K562 (cell line): ENCODE measurements at places on chromosomes 6 and 20. TPM values are rescaled to one million over a fixed set of nuclear protein-coding genes. Genes with fewer than 3 reads are reported as not detected.

GRCh38 chr20:32181606-32182005, 25.9 kb downstream of the PLAGL2 start:
- no peak overlapping the region for H3K4me3 ChIP-seq
- H3K36me3 ChIP-seq: no peaks in the 10 kb centered on the region
- no peak for DNase-seq
- no peak overlapping the region for H3K27ac ChIP-seq

SLC22A7 gene
- not detected in 2 replicates for polyA plus RNA-seq

DNA sequence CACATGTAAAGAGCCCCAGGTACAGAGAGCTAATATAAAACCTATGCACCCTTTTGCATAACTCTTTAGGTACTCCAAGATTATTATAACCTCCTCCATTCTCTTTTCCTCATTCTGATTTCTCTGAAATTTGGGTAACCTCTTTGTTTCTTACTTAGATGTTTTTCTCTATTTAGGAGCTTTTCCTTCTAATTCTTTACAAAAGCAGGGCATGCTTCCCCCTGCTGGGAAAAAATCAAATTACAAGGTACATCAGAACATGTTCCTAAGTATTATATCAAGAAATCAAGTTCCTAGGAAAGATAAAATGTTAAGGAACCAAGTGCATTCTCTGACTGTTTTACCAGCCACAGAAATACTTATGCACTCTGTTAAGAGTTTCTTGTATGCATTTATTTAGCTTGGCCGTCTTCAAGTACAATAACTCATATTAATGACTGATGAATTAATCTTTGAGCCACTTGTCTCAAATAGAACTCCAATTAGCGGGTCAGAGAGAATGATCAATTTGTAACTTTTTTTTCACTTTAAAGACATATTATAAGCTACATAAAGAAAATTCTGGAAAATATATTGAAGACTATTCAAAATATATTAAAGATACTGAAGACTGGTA, 2.1 kb downstream of the KHDRBS2 start:
- H3K36me3 ChIP-seq: no peaks in the 10 kb centered on the region
- no peaks in the 10 kb centered on the region for H3K4me1 ChIP-seq
- DNase-seq: no peak
- H3K4me3 ChIP-seq: no peak overlapping the region
- no peaks in the 10 kb centered on the region for H3K27me3 ChIP-seq

EPHA7 gene
- not detected in 2 replicates for polyA plus RNA-seq

DNA sequence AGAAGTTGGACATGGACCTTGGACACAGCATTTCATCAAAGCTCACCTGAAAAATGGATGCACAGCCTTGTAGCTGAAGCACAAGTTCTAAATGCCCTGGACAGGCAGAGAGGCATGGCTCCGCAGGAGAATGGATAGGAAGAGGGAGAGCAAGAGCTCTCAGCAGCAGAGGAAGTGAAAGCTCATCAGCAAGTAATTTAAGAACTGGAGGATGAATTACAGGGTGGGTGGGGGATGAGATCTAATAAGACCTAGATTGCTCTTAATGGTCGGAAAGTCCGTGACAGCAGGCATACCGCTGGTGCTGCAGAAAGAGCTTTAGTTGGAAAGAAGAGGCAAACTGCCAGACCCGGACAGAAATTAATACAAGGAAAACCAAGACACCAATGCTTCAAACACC, 37.3 kb upstream of the SAYSD1 start:
- no peaks in the 10 kb centered on the region for H3K36me3 ChIP-seq
- H3K27ac ChIP-seq: no peak overlapping the region
- no peak overlapping the region for H3K4me3 ChIP-seq
- H3K4me1 ChIP-seq: no peaks in the 10 kb centered on the region
- DNase-seq: no peak

GRCh38 chr6:5534643-5535042, 273.3 kb downstream of the FARS2 start:
- H3K27ac ChIP-seq: no peak overlapping the region
- no peaks in the 10 kb centered on the region for H3K27me3 ChIP-seq
- DNase-seq: no peak
- H3K4me3 ChIP-seq: no peak overlapping the region

HLA-DOA gene
- not detected in 2 replicates for polyA plus RNA-seq

GRCh38 chr20:63751471-63752271, 12.1 kb downstream of the SLC2A4RG start:
- DNase-seq: peak; percentile 24
- peaks cover 9% of the 10 kb centered on the region for H3K4me1 ChIP-seq
- H3K27me3 ChIP-seq: no peaks in the 10 kb centered on the region
- no peaks in the 10 kb centered on the region for H3K36me3 ChIP-seq
- no peak overlapping the region for H3K4me3 ChIP-seq
- no peak overlapping the region; the same call in 2 of the 3 replicates for H3K27ac ChIP-seq

DNA sequence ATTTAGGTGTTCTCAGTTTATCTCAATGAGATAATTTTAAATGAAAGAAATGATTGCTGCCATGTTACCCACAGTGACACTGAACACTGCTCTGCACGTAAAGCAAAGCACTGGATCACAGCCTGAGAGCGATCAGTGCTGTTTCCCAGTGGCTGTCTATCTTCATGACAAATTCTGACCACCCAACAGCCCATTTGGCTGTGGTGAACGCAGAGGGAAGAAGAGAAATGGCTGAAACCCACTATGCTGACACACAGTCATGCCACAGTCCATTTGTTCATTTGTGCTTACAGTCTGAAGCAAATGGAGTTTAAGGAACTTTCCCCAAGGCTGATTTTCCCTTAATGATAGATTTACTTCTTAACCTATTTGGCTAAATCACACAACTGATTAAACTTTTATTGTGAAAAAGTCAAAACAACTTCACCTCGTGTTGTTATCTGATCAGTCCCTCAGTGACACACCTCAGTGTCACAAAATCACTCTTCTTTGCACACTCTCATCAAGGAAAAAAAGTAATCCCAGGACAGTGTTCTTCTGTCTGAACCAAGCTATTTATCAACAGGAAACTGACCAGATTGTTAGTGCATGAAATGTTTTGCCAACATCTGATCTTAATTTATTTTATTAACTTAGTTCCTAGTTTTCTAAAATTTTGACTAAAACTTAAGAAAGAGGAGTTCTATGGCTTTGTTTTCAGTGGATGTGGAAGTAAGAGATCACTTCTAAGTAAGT, 225.1 kb downstream of the TBX18 start:
- no peaks in the 10 kb centered on the region for H3K36me3 ChIP-seq
- DNase-seq: no peak
- no peak overlapping the region for H3K4me3 ChIP-seq
- no peaks in the 10 kb centered on the region for H3K27me3 ChIP-seq

DNA sequence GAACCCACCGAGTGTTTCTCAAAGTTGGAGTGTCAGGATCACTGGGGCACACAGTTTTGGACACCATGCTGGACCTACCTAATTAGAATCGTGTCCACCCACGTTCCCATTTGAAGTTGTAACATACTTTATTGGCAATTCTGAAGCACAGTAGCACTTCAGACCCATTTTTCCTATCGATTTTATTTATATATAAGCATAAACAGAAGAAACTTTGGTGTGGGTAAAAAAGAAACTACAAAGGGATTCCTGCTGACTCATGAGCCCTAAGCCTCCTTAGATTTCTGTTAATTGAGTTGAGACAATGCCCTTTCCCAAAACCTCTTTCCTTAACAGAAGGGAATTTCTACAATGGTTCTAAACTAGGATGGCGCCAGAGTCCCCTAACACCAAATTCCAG, 398.0 kb downstream of the CDKAL1 start:
- H3K4me1 ChIP-seq: no peaks in the 10 kb centered on the region
- no peak for DNase-seq
- H3K4me3 ChIP-seq: no peak overlapping the region
- no peak overlapping the region for H3K27ac ChIP-seq

DNA sequence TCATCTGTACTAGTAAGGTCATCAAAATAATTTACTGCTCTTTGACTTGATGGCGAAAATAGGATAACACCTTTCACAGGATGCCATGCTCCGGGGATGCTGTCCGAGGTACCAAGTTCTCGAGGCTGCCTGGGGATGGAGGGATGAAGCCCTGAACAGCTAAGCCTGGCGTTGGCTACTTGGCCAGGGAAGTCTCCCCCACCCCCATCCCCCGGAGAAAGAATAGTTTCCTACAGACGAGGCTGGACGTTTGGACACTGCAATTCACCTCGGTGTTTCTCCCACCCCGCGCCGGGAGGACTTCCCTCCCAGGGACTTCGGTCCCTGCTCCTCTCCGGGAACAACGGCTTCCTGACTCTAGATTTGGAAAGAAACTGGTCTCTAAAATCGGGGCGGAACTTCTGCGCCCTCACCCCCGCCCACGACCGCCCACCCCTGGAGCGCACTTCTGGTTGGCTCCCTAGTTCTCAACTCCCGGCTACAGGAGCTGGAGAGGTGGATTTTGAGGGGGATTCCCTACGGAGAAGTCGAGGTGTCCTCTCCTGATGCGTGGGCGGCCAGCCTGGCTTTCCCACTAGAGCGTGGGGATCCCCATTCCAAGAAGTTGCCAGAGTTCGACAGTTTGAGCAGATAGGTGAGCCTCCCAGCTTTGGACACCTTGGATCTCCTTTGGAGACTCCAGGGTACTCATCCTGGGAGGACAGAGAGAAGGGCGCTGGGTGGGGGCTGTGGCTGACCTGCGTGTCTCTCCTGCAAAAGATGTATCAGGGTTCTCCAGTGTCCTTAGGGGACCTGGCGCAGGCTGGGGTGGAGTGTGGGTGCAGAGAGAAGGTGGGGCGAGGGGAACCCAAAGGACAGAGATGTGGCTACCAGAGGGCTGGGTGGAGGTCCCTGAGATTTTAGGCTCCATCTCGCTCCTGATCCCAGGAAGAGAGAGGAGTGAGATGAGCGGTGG, 1.1 kb downstream of the PCSK2 start:
- H3K27ac ChIP-seq: no peak overlapping the region
- no peaks in the 10 kb centered on the region for H3K27me3 ChIP-seq
- DNase-seq: no peak
- peaks cover 5% of the 10 kb centered on the region for H3K4me1 ChIP-seq
- H3K36me3 ChIP-seq: no peaks in the 10 kb centered on the region

DNA sequence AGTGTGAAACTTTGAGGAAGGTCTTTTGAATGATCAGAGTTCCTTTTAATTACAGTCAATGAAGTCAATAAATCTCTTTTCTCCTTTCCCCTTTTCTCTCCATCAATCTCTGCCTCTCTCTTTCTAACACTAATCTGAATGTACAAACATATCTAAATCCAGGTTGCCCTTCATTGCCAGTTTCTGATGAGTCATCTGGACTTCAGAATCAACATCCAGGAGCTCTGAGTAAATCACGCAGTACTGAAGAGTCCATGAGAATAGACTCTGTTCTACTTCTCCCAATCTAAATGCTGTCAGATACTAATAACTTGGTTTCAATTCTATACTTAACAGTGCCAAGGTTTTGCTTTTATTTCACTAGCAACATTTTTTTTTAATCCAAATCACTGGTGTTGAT, 238.7 kb upstream of the THEMIS start:
- DNase-seq: no peak
- no peaks in the 10 kb centered on the region for H3K27me3 ChIP-seq
- no peaks in the 10 kb centered on the region for H3K36me3 ChIP-seq
- no peak overlapping the region for H3K27ac ChIP-seq
- H3K4me1 ChIP-seq: no peaks in the 10 kb centered on the region
- H3K4me3 ChIP-seq: no peak overlapping the region

DNA sequence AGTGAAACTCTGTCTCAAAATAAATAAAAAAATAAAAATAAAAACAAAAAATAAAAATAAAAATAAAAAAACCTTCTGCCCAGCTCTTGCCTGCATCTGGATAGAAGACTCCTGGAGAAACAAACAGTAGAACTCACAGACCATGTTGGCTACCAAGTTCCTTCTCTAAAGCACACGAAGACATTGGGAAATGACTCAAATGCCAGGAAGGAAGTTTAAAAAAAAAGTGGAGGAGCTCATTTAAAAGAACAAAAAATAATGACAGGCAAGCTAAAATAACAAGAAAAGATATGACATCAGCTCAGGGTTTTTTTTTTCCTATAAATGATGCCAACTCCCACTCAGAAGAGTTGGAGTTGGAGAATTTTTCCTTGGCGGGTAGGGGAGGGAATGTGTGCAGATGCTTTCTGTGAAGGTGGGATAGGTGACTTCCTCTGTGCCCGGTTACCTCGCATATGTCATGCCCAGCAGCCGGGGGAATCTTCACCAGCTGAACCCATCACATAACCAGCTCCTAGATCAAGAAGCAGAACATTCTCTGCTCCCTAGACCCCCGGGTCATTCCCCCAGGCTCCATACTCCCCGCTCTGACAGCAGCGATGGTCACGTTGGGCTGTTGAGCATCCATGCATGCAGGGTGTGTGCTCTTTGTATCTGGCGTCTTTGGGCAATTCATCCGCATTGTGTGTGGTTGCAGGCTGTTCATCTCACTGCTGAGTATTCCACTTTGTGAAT, 17.3 kb upstream of the CD93 start:
- no peak overlapping the region for H3K4me3 ChIP-seq
- DNase-seq: no peak
- H3K4me1 ChIP-seq: no peaks in the 10 kb centered on the region; the same call in 2 of the 3 replicates
- no peak overlapping the region for H3K27ac ChIP-seq

- no peak overlapping the region for H3K27ac ChIP-seq
- no peak overlapping the region for H3K4me3 ChIP-seq
- H3K36me3 ChIP-seq: no peaks in the 10 kb centered on the region
- H3K4me1 ChIP-seq: no peaks in the 10 kb centered on the region
- H3K27me3 ChIP-seq: no peaks in the 10 kb centered on the region
- DNase-seq: no peak
Observed at GRCh38 chr6:75481936-75482593, 11.5 kb downstream of the FILIP1 start.

GRCh38 chr6:56022678-56023077, 147.3 kb upstream of the BMP5 start:
- no peaks in the 10 kb centered on the region for H3K36me3 ChIP-seq
- H3K27ac ChIP-seq: no peak overlapping the region
- H3K27me3 ChIP-seq: no peaks in the 10 kb centered on the region
- no peak for DNase-seq
- no peaks in the 10 kb centered on the region for H3K4me1 ChIP-seq

DNA sequence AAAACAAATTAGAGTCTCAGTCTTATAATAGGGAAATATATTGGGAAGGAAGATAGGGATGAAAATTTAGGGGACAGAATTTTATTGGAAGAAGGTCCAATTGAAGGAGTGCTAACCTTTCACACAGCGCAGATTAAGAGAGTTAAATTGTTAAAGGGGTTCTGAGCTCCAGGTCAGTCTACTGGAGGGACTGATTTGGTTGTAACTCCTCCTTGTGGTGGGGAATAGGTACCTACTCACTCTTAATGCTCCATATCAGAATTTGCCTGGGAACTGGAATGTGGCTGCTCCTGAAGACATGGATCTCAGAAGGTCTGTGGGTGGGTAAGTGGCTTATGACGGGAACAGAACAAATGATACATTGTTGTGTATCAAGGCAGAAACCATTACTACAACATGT, 143.5 kb downstream of the FLRT3 start:
- no peak for DNase-seq
- no peaks in the 10 kb centered on the region for H3K27me3 ChIP-seq
- no peaks in the 10 kb centered on the region for H3K36me3 ChIP-seq
- H3K27ac ChIP-seq: no peak overlapping the region
- no peaks in the 10 kb centered on the region for H3K4me1 ChIP-seq

DNA sequence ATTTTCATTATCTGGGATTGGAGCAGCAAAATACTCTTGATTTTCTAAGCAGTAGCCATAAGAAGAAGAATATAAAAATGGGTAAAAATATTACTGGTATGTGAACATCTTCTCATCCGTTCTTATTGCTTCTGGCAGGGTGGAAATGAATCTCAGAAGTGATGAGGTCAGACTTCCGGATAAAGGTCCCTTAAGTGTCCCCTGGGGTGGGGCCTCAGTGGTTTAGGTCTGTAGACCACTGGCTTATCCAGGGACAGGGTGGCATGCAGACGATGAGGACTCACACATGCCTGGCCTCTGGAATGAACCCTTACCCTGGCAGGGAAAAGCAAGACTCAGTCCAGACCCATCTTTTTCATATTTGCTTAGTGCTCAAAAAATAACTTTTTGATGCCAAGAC, 143.3 kb downstream of the UST start:
- H3K4me3 ChIP-seq: no peak overlapping the region
- peaks cover 10% of the 10 kb centered on the region for H3K27me3 ChIP-seq
- no peaks in the 10 kb centered on the region for H3K4me1 ChIP-seq
- H3K27ac ChIP-seq: no peak overlapping the region
